ENCODE measurements at places on chromosomes 2 and 18.

- peak; percentile 86 for DNase-seq
Measured at GRCh38 chr2:138501425-138502254, at the start of gene SPOPL. TSS of gene SPOPL (plus strand) at chr2:138501770. CDS start at chr2:138550217, 48,447 bp downstream.

- peak; percentile 56 for DNase-seq
Measured at GRCh38 chr2:127081826-127082633, 24.9 kb downstream of the BIN1 start.

DNA sequence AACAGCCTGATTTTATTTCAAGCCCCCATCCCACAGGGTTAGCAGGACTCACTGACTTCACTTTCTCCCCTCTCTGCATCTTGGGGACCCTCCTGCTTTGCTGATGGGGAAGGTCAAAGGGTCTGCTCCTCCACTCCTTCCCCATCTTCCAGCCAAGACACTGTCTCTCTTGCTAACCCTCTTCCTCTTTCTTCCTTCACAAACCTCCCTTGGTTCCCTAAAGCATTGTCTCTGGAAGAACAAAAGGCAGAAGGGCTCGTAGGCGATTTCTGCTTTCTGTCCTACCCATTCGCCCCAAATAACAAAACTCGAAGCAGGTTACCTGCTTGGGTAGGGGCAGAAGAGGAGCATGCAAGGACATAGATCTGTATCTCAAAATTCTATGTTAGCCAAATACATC, 5.5 kb upstream of the SLC4A3 start:
- DNase-seq = no peak

DNA sequence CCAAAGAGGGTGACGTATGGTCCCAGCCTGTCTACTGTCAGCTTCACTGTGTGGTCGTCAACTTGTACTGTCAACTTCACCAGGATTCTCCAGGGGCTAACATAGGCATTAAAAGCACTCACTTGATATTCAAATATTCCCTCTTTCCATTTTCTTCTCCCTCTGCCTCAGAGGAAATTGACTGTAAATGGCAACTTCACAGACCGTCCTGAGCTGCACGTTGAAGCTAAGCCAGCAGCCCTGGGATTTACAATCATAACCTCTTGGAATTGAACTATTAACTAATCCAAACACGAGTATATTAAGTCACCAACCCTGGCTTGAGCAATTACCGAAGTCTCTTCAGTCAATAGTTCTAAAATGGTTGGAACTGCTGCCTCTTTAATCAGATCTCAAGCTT, 38.5 kb downstream of the SLC4A3 start:
- no peak for DNase-seq

GRCh38 chr18:75293591-75293990, 83.0 kb downstream of the TSHZ1 start:
- no peak for DNase-seq

GRCh38 chr18:55477860-55478581, 110.0 kb downstream of the TCF4 start:
- DNase-seq = no peak

DNA sequence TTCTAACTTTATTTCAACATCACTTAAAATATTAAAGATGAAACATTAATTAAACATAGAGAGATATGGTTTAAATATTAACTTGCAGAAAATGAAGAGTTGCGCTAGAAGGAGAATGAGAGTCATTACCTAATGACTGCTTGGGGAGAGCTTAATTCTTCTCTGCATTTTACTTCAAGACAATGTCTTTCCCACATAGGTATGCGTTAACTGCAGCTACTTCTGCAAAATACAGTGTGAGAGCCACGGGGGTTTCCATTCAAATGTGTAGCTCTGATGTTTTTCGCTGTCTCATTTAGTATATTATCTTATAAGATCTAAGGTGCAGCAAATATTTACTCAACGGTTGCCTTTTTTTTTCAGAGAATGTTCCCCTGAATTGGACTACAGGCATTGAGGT, 126.7 kb downstream of the TMX3 start:
- no peak for DNase-seq

DNA sequence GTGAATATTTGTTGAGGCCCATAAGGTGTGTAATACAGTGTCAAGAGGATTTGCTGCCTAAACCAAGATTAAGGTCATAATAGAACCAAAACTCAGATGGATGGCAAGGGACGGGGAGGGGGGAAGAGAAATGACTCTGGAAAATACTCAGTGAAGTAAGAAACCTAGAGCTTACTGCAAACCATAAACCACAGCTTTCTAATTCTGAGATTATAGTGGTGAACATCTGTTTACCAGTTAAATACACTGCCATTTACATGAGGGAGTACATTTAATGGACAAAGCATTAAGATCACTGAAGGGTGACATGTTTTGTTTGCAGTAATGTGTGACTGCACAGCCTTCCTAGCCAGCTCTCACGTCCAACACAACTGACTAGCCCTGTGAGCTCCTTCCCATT, 19.8 kb downstream of the EVX2 start:
- DNase-seq = no peak

DNA sequence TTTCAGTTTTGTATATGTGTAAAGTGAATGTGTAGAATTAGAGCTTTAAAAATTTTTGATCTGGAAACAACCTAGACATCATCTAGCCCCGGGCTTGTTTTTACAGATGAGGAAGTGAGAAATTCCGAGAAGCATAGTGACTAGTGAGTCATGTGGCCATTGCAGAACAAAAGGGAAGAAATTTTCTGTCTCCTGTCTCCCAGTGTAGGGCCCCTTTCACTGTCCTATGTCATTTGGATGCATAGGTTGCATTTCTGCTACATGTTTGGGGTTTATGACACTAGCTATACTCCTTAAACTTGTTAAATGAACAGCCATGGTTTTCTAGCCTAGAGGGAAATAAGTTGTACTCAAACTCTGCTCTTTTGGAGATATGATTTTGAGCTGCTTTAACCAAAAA, 84.6 kb downstream of the PLCL1 start:
- DNase-seq = no peak

DNA sequence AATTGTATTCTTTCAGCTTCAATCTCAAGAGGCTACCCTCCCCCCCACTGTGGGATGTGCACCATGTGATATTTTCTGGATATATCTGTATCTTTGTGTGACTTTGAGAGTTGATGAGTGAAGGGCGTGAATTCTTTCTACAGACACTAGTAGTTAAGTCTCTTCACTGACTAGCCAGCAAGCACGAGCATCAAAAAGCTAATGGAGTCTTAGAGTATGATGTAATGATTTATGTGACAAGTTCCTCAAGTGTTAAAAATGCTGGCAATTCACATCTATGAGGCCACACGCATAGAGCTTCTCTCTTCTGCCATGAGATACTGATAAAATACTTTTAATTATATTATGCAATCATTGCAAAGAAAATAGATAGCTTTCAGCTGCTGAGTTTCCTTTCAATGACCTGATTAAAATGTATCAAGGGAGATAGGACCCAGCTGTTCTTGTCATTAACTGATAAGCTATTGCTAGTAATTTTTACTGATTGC, 304.8 kb downstream of the TRIB2 start:
- DNase-seq = no peak

- DNase-seq = no peak
Measured at GRCh38 chr2:156908825-156909224, 348.7 kb upstream of the GALNT5 start.

DNA sequence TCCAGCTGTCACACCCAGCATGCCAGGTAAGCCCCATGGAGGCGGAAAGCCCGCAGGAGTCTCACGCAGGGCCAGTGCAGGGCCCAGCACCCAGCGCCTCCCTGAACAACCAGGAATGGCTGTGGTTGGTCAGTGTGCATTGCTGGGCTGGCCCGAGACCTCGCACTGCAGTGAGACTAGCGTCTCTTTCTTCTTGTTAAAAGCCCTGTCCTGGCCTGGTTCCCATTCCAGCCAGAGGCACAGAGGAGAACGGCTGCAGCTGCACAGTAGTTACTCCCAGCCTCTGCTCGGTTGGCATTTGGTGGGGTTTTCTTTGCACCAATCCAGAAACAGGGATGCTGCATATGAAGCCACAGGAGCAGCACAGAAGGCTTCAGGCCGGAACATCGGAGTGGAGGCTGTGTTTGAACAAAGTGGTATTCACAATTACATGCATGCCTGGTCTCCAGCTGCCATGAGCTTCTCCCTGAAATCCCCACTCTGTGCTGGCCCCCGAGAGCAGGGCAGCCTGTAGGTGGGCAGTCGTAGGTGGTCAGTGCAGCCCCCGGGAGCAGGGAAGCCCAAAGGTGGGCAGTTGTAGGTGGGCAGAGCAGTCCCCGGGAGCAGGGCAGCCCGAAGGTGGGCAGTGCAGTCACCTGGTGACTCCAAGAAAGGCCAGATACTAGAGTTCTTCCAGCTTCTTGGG, 163.7 kb upstream of the PXDN start:
- no peak for DNase-seq

DNA sequence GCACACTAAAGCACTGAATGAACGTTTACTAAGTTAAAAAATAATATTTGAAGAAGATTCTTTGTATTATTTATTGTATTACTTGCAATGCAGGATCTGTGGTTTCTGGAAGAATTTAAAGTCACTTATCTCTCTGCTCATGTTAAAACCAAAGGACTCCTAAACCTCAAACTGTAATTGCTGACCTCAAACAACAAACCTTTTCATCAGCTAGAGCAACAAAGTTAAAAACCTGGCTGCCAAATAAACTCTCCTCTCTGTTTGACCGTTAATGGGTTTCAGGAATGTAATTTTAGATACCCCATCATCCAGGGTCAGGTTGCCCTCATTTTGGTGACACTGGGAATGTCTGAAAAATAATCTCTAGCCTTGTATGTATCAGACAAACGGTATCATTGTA, 239.1 kb downstream of the TGIF1 start:
- DNase-seq = no peak

DNA sequence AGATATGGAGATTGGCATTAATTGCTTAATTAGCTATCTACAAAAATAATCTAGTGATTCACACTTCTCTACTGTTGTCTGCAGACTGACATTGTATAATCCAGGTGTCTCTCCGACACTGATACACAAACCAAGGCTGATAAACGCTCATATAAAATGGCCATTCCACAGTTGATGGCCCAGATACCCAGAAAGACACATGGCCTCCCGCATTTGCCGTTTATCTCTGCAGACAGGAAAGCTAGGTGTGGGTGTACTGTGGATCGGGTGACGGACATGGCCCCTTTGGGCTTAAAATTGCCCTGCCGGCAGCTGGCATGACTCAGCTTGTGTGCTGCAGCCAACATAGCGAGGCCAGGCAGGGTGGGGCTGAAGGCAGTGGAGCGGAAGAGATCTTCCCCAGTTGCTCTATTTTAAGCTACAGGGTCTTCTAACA, 18.5 kb downstream of the PMAIP1 start:
- DNase-seq = no peak

DNA sequence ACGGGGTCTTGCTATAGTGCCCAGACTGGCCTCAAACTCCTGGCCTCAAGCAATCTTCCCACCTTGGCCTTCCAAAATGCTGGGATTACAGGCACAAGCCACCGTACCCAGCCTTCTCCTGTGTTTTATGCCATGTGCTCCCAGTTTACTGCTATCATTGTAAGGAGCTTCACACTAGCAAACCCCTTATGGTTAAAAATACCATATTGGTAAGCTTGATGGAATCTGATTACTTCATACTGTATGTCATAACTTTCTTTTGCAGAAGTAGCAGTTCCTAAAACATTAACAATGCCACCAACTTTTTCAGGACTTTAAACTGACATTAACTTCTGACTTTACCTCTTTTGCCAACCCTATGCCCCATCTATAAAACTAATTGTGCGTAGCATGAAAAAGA, 36.2 kb downstream of the HAT1 start:
- DNase-seq = no peak

- DNase-seq = no peak
Measured at GRCh38 chr2:222598611-222599010, 57.3 kb downstream of the FARSB start.

DNA sequence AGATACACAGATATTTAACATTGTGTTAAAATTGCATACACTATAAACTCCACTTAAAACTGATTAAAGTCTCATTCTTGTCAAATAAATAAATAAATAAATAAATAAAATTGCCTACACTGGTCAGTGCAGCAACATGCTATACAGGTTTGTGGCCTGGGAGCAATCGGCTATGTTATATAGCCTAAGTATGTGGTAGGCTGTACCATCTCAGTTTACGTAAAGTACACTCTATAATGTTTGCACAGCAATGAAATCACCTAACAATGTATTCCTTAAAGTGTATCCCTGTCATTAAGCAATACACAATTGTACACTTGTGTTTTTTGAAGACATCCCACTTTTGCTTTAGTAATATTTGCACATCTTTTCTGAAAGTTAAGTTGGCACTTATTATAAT, 337.7 kb upstream of the SETBP1 start:
- DNase-seq = no peak

DNA sequence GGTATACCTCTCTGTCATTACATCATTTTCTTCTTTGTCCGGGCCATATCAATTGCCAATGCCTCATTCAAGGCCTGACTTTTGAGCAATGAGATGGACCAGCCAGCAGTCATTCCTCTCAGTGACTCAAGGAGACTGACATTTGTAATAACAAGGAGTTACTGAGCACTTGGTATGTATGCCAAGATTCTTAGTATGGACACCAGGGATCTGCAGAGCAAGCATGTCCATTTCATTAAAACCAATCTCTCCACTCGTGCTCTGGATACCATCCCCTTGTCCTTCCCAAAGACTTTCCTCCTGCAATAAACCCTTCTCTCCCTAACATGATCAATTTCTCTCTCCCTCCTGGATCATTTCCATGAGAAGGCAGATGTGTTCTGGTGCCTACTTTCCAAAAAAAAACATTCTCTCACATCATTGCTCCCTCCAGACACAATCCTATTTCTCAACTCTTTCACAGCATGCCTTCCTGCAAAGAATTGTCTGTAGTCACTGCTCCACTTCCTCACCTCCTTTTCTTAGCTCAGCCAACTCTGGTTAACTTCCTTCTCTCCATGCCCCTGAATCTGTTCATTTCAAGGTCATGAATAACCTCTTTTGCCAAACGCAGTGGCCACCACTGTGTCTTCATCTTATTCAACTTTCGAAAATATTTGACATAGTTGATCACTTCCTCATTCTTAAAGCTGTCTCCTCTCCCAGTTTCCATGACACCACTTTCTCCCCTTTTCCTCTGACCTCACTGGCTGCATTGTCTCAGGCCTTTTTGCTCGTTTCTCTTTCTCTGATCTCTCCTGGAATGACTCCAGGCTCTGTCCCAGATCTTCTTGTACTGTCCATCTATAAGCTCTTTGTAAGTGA, 102.8 kb upstream of the CYP1B1 start:
- DNase-seq = no peak

DNA sequence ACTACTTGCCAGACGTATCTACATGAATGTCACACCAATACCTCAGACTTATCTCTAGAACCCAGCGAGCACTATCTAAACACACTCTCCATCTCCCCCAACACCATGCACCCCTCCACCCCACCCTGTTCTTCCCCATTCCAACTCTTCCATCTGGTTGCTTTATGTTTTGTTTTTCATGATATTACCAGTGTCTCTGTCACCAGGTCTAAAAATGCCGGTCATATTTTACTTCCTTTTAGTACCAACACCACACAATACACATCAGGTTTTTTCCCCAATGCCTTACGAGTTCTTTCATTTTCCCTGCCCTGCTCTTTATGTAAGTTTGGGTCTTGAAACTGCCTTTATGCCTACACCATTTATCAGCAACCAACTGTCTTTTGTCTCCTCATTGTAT, 10.2 kb upstream of the ITGA4 start:
- DNase-seq = no peak

GRCh38 chr2:8514796-8515758, 166.8 kb upstream of the ID2 start:
- peak; percentile 53 for DNase-seq

GRCh38 chr2:158778243-158778642, 16.9 kb upstream of the DAPL1 start:
- DNase-seq = no peak

GRCh38 chr2:200929334-200930249, 33.9 kb downstream of the ORC2 start:
- DNase-seq = no peak

Data from activated T-cell treated with anti-CD3 and anti-CD28 coated beads for 48 hours (primary cell).